ENCODE measurements at places on chromosomes 13 and 19.

GRCh38 chr19:4911314-4911713 is 2.0 kb downstream of the UHRF1 start:
- DNase-seq: no peak

GRCh38 chr13:64505336-64505910 is 2724.7 kb downstream of the PCDH9 start:
- DNase-seq: no peak

DNA sequence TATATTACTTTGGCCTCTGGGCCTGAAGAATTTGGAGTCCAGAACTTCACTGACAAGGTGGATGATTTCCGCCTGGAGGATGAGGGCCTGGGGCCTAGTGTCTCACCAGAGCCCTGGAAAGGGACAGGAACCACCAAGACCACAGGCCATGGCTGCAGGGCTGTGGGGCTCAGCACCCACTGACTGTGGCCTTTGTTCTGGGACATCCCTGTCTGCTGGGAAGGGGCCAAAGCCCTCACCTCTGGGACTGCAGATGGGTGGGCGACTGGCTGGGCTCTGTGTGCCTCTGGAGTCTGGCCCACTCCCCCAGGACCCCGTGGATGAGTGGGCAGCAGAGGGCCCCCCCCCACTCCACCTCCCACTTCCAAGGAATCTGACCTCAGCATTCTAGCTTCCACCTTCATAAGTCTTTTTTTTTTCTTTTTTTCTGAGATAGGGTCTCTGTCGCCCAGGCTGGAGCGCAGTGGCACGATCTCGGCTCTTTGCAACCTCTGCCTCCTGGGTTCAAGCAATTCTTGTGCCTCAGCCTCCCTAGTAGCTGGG is 20.3 kb downstream of the CHST8 start:
- no peak for DNase-seq

GRCh38 chr13:94666065-94666464 is 46.3 kb downstream of the SOX21 start:
- no peak for DNase-seq
